ENCODE measurements at places on chromosomes 3 and 15. TPM values are rescaled to one million over a fixed set of nuclear protein-coding genes. Genes with fewer than 3 reads are reported as not detected.

DNA sequence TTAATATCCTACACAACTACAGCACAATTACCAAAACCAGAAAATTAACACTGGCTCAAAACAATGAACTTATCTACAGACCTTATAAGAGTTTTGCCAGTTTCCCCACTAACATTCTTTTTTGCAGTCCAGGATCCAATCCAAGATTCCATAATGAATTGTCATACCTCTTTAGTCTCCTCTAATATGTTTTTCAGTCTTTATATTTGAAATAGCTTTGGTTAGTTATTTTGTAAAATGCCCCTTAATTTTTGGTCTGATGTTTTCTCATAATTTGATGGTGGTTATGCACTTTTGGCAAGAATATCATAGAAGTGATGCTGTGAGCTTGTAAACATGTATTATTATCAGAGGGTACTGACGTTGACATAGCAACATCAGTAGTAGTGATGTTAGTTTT lies 124.3 kb downstream of the ISL2 start:
- DNase-seq, result no peak

- no peak for DNase-seq
Measured at GRCh38 chr3:190326930-190327329, 4.7 kb upstream of the CLDN1 start.

- no peak for DNase-seq
Measured at GRCh38 chr3:36165509-36166290, 214.6 kb upstream of the STAC start.

SPG11 gene
- 43.8 TPM for total RNA-seq

GHSR gene
- not detected for total RNA-seq

TEX9 gene
- 0.32 TPM for total RNA-seq

- no peak for DNase-seq
Measured at GRCh38 chr3:161602475-161602874, 105.9 kb downstream of the OTOL1 start.

SAMD7 gene
- total RNA-seq, result not detected

TMIE gene
- total RNA-seq, result 1.00 TPM

- DNase-seq, result no peak
Measured at GRCh38 chr3:178193846-178194245, 342.4 kb upstream of the KCNMB2 start.

ROBO2 gene
- total RNA-seq, result 0.11 TPM

- DNase-seq, result no peak
Measured at GRCh38 chr3:81829937-81830336, 68.5 kb upstream of the GBE1 start.

- DNase-seq, result no peak
Measured at GRCh38 chr15:26631894-26632293, 141.0 kb downstream of the GABRB3 start.

DNA sequence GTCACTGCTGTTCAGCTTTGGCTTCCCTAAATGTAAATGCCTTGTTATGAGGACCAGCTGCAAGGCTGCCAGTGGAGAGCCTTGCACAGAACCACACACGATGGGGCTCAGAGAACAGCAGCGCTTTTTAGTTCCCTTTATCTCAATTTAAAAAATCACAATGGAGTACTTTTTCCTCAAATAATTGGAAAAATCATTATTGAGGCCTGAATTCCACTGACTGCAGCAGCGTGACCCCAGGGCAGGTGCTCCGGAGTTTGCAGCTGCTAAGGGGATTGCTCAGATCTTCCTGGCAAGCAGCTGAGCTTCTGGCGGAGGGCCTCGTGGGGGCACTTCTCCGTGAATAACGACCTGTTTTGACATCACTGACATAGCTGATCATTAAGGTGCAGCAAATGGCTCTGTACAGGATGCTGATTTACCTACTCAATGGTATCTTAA lies 245.6 kb upstream of the TRIM42 start:
- DNase-seq, result no peak

GRCh38 chr15:39666677-39667076 lies 85.8 kb downstream of the THBS1 start:
- DNase-seq, result no peak

GRCh38 chr3:118593277-118593670 lies 441.4 kb downstream of the IGSF11 start:
- no peak for DNase-seq

DISP2 gene
- 5.9 TPM for total RNA-seq

GRCh38 chr3:45176912-45177311 lies 30.7 kb upstream of the CDCP1 start:
- DNase-seq, result no peak

DNA sequence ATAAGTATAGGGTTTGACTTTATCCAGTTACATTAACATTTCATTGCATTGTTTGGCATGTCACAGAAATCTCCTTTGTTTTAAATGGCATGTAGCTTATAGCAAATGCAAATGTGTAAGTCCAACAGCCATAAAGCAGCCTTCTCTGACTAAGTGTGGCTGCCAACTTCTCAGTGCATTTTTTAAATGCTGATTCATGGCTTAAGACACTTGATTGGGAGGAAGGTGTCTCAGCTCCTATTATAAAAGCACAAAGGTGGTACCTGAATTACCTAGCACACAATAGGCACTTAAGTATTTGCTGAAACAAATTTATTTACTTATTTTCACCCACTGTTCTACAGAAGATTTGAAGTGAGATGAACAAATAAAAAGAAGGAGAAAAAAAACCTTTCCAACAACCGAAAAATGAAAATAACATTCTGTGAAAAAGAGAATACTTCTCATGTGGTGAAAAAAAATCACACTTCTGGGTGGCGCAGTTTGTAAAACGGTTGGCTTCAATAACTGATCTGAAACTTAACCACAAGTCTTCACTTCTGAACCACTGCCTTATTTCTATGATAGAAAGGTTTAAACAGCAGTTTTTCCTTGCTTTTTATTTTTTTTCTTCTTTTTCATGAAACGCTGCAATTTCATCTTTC lies 105.5 kb upstream of the ICE2 start:
- no peak for DNase-seq

- no peak for DNase-seq
Measured at GRCh38 chr3:108510496-108510895, at the start of gene MYH15. Gene MYH15, minus strand, starts transcription at chr3:108510596. Its CDS starts 66 bp downstream, at chr3:108510530.

TF gene
- 5.6 TPM for total RNA-seq

DNA sequence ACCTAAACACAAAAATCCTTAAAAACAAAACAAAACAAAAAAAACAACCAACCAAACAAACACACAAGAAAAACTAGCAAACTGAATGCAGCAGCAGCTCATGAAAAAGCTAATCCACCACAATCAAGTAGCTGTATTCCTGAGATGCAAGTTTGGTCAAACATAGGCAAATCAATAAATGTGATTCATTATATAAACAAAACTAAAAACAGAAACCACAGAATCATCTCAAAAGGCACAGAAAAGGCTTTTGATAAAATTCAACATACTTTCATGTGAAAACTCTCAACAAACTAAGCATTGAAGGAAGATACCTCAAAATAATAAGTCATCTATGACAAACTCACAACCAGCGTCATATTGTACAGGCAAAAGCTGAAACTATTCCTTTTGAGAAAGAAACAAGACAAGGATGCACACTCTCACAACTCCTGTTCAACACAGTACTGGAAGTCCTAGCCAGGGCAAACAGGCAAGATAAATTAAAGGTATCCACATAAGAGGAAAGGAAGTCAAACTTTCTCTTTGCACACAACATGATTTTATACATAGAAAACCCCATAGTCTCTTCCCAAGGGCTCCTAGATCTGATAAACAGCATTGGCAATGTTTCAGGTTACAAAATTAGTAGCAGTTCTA lies 495.1 kb upstream of the SGO1 start:
- DNase-seq, result no peak

- no peak for DNase-seq
Measured at GRCh38 chr15:66855041-66855440, 153.0 kb downstream of the SMAD6 start.

GPR176 gene
- total RNA-seq, result 1.4 TPM

- DNase-seq, result no peak
Measured at GRCh38 chr3:193929373-193929772, 206.6 kb upstream of the HES1 start.

LINS1 gene
- total RNA-seq, result 6.8 TPM

GRCh38 chr3:52358362-52358940 lies 42.3 kb downstream of the DNAH1 start:
- DNase-seq, result no peak

MASP1 gene
- total RNA-seq, result 144 TPM

- DNase-seq, result no peak
Measured at GRCh38 chr3:131957511-131957910, 77.3 kb downstream of the CPNE4 start.

DNA sequence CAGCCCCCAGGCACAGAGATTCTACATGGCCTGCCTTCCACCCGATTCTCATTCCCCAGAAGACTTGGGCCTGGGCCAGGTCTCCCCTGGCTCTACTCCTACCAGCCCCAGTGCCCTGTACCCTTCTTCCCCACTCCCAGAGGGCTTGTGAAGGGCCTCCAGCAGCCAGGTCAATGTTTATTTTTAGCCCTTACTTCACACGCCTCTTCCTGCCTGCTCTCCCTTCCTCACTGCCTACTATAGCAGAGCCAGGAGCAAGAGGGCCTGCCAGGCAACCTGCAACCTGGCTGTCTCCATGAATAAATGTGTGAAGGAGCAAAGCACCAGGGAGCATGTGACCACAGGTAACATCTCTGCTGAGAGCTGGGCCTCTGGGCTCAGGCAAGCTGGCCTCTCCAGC lies 26.4 kb upstream of the APEH start:
- peak; percentile 58 for DNase-seq

DNA sequence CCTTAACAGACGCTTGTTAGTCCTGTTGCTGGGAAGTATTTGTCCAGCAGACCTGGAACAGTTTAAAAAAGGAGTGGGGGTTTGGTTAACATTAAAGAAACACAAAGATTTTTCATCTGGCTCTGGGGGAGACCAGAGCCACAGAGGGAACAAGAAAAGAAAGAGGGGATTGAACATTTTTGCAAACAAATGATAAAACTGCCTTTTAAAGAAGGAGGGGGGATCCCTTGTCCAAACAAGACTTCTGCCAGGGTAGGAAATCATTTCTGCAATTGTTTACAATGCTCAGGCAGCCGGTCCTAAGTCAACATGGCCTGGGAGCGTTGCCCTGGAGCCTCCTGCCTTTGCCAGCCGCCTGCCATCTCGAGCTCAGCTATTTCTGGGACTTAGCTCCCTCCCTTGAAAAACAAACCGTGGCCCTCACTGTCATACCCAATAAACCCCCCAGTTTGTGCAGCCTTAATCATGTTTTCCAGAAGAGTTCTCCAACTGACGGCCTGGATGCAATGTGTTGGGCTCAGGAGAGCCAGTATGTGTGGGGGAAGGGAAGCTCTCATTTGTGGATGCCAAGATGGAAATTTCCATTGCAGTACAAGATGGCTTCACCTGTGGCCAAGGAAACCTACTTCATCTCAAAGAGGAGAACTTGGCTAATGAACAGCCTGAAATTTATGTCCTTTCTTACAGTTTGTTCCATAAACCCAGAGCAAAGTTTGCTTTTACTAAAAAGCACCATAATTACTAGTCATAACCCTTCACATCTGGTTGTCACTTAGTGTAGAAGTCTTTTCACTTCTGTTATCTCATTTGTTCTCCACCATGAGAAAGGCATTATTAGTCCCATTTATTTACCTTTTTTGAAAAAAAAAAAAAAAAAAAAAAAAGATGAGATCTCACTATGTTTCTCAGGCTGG lies 75.9 kb upstream of the RNU6-1 start:
- DNase-seq, result peak; percentile 69

DNA sequence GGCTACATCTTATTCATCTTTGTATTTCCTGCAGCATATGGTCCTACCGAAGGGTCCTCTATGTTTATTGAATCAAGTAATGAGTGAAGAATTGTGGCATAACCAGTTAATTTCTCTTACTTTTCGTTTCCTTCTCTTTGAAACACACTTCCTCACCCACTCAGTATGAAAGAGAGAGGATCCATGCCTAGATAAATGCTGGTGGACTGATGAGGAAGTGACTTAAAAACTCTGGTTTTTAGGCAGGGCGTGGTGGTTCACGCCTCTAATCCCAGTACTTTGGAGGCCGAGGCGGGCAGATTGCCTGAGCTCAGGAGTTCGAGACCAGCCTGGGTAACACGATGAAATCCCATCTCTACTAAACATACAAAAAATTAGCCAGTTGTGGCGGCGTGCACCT lies 2.2 kb upstream of the MB21D2 start:
- no peak for DNase-seq

MFN1 gene
- total RNA-seq, result 67.6 TPM

CYP11A1 gene
- total RNA-seq, result 0.51 TPM

DNA sequence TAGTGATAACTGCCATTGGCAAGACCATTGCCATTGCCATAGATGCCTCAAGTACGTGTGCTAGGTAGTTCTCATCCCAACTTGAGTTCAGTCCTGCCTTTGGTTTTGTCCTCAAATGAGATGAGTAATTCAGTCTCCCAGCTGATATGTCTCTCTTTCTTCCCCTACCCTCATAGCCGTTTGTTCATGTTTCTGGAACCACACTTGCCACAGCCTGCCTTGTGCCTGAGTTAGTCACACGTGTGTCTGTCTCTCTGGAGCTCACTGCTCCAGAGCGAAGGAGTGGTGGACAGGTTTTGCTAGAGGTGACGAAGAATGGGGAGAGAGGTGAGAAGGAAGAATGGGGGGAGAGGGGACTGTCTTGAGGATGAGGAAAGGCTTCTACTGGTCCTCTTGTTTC lies 88.0 kb upstream of the IGF1R start:
- DNase-seq, result no peak

DNA sequence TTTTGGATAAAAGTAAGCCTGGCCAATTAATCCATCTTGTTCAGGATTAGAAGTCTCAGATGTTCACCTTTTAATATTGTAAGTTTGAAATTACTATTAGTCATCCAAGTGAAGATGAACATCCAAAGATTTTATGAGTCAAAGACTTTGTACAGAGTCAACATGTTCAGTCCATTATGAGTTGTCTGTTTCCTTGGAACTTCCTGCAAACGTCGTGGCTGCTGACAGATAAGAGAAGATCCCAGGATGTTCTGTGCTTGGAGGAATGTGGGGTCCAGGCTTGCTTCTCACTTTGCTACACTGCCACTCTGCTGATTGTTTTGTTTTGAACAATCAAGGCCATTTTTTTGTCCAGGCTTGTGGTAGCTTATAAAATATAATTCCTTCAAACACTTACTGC lies 74.3 kb upstream of the SLCO2A1 start:
- no peak for DNase-seq

MORC1 gene
- not detected for total RNA-seq

- peak; percentile 79 for DNase-seq
Measured at GRCh38 chr3:111729087-111729846, 129.8 kb upstream of the PHLDB2 start.

GRCh38 chr15:92079647-92080255 lies 226.2 kb downstream of the SLCO3A1 start:
- DNase-seq, result no peak

DNA sequence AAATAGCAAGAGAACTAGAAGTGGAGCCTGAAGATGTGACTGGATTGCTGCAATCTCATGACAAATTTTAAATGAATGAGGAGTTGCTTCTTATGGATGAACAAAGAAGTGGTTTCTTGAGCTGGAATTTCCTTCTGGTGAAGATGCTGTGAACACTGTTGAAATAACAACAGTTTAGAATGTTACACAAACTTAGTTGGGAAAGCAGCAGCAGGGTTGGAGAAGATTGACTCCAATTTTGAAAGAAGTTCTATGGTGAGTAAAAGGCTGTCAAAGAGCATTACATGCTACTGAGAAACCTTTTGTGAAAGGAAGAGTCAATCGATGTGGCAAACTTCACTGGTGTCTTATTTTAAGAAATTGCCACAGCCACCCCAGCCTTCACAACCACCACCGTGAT lies 220.9 kb upstream of the LRRFIP2 start:
- no peak for DNase-seq
